ENCODE measurements at places on chromosomes 4 and X. TPM values are rescaled to one million over a fixed set of nuclear protein-coding genes. Genes with fewer than 3 reads are reported as not detected.

The HDX gene
- 5.2 TPM for total RNA-seq

DNA sequence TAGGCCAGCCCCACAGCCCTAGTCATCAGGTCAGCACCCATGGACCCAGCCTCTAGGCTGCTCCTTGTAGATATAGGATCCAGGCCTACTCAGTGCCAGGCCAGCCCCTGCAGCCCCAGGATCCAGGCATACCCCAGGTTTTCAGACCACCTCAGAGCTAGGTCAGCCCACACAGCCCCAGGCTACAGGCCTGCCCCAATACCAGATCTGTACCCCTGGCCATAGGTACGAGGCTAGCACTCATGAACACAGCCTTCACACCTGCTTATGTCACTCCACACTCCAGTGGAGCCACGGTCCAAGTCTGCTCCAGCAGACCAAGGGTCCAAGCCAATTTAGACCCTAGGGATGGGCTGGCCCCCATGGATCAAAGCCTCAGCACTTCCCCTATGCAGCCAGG is 191.0 kb downstream of the DLG3 start:
- no peak for DNase-seq

The ART3 gene
- total RNA-seq: not detected

- no peak for DNase-seq
Measured at GRCh38 chrX:49193542-49193964, 6.4 kb downstream of the SYP start.

DNA sequence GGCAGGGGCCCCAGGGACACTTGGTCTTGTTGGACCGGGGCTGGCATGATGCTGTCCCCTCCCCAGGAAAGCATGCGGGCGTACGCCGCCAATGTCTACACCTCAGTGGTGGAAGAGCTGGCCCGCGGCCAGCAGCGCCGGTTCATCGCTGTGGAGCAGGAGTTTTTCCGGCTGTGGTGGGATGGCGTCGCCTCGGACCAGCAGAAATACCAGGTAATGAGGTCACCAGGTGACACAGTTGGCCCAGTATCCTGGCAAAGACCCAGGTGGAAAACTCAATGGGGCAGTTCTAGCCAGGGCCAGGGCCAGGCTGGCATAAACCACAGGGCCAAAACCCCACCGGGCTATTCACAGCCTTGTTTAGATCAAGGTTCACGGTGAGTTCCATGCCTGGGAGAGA is 1.5 kb downstream of the MAN2B2 start:
- no peak for DNase-seq

The MAGEA1 gene
- total RNA-seq: 0.13 TPM
